Osteocyte (in vitro differentiated cells): ENCODE measurements at places on chromosomes 5 and 9. TPM values are rescaled to one million over a fixed set of nuclear protein-coding genes. Genes with fewer than 3 reads are reported as not detected.

GRCh38 chr9:2116073-2116472 lies 100.9 kb downstream of the SMARCA2 start:
- DNase-seq: no peak

Gene DMRT3
- total RNA-seq: not detected in 2 replicates

DNA sequence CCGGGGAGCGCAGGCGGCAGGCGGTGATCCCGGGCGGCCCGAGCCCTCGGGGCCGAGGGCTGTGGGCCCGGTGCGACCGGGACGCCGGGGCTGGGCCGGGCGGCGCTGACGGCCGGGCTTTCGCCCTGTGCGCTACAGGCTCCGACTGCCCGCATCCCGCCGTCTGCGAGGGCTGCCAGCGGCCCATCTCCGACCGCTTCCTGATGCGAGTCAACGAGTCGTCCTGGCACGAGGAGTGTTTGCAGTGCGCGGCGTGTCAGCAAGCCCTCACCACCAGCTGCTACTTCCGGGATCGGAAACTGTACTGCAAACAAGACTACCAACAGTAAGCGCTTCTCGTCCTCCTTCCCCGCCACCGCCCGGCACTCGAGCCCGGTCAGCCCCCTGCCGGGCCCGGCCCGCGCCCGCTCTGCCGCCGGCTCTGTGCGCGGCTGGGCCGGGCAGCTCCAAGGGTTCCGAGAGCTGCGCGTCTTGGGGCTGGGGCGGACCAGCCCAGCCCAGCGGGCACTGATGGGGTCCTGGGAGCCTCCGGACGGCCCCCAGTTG lies 1.6 kb downstream of the LMX1B start:
- no peak for DNase-seq

Gene PPP3R2
- total RNA-seq: not detected in 2 replicates

Gene OLFML2A
- 146 and 169 TPM in 2 replicates for total RNA-seq

- no peak for DNase-seq
Observed at GRCh38 chr5:175025077-175025476, 300.7 kb downstream of the MSX2 start.
